ENCODE measurements at places on chromosomes 16 and 17. TPM values are rescaled to one million over a fixed set of nuclear protein-coding genes. Genes with fewer than 3 reads are reported as not detected.

DNA sequence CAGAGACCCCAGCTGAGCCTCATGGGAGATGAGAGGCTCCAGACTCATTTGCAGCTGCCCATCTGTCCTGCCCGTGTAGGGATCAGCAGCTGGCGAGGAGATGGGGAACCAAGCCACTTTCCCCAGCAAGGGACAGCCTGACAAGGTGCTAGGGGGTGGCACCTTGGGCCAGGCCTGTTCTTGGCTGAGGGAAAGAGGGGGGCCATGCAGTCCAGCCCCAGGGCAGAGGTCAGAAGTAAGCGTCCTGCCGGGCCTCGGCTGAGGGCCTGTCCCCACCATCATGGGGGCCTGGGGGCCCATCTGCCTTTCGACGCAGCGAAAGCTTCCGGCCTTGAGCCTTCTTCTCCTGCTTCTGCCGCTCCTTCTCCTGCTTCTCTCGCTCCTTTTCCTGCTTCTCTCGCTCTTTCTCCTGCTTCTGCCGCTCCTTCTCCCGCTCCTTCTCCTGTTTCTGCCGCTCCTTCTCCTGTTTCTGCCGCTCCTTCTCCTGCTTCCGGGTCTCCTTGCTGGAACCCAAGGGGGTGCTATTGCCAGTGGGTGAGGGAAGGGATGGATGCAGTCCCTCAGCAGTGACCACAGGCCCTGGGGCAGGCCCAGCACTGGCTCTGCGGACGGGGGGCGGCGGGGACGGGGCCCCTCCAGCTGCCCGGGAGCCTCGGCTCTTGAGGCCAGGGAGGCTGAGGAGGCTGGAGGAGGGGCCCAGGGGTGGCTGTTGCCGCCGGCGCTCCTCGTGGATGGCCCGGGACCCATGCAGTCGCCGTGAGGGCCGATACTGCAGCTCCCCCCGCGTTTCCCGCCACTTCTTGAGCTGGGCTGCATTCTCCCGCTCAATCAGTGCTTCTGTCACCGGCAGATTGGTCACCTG, 2.8 kb upstream of the CD2BP2 start:
- peak; percentile 28 for DNase-seq

The IRX3 gene
- 5.6 TPM for total RNA-seq

GRCh38 chr16:22402191-22402590, 27.8 kb upstream of the CDR2 start:
- no peak for DNase-seq

The NME1 gene
- 20.3 TPM for total RNA-seq

GRCh38 chr17:45432405-45433158, at the start of gene ARHGAP27:
Gene ARHGAP27 (minus strand): TSS chr17:45432870. CDS start chr17:45430279, 2,591 bp downstream.
- peak; percentile 77 for DNase-seq

The CASKIN1 gene
- 9.2 TPM for total RNA-seq

DNA sequence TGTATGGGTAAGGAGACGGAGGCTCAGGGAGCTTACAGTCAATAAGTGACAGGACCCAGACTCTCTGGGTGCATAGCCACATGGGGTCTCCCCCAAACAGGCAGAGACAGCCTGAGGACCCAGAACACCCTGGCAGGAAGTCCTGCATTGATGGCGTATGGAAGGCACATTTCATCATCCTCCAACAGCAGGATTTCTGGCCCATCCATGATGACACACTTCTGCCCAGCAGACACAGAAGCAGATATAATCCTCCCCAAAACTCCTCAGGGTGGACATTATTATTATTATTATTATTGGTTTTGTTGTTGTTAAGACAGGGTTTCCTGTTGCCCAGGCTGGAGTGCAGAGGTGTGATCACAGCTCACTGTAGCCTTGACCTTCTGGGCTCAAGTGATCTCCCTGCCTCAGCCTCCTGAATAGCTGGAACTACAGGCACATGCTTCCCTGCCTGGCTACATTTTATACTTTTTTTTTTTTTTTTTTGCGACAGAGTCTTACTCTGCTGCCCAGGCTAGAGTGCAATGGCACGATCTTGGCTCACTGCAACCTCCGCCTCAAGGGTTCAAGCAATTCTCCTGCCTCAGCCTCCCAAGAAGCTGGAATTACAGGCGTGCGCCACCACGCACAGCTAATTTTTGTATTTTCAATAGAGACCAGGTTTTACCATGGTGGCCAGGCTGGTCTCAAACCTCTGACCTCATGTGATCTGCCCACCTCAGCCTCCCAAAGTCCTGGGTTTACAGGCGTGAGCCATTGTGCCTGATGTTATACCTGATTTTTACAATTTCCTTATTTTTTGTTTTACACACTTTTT, 6.8 kb upstream of the HROB start:
- no peak for DNase-seq

The TMEM100 gene
- 10.9 TPM for total RNA-seq

The TEX19 gene
- not detected for total RNA-seq
